Non-pigmented ciliary epithelial cell (primary cell): ENCODE measurements at places on chromosomes 2 and 18.

- DNase-seq = peak; percentile 95
Observed at GRCh38 chr18:68840554-68841263, 42.8 kb downstream of the CCDC102B start.

GRCh38 chr2:158685646-158686045 lies 109.5 kb upstream of the DAPL1 start:
- no peak for DNase-seq

GRCh38 chr2:157809212-157809611 lies 66.9 kb downstream of the ACVR1 start:
- DNase-seq = peak; percentile 64

DNA sequence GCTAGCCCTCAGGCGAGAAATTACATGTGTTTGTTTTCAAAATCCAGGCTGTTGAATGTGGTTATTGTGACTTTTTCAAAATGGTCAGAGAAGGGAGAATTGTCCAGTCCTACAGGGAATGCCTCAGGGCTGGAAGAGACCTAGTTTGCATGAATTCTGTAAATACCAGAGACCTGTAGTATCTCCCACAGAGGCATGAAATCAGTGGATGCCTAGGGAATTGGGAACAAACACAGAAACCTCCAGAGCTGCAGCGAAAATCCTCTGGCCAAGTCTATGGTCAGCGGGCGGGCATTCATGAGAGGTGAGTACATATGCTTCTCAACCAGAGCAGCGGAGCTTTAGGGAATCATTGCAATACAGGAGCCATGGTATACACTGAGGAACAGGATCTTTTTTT lies 1596.5 kb upstream of the NXPH2 start:
- DNase-seq = no peak

DNA sequence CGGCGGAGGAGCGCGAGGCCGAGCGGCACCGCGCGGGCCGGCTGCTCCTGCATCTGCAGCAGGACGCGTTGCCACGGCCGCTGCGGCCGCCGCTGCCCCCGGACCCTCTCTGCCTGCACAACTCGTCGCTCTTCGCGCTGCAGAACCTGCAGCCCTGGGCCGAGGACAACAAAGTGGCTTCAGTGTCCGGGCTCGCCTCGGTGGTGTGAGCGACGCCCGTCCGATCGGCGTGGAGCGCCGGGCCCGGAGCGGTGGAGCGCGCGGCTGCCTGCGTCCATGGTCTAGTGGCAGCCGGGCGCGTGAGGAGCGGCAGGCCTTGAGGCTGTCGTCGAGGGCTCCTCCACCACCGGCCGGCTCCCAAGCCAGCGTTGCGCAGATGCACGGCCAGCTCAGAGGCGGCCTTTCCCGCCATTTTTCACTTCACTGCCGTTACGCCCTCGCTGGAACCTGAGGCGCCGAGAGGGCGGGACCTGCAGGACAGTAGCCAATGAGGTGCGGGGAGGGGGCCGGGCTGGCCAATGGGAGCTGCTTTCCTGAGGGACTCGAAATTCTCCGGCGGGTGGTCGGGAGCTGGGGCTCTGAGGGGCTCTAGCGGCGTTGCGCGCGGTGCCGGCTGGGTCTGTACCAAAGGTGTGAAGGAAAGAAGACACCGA lies 1.9 kb downstream of the TLX2 start:
- no peak for DNase-seq

GRCh38 chr2:102483086-102483485 lies 10.1 kb downstream of the SLC9A4 start:
- no peak for DNase-seq

- no peak for DNase-seq
Observed at GRCh38 chr2:101185656-101186055, 34.5 kb upstream of the TBC1D8 start.

GRCh38 chr18:68922392-68922791 lies 124.5 kb downstream of the CCDC102B start:
- DNase-seq = no peak

DNA sequence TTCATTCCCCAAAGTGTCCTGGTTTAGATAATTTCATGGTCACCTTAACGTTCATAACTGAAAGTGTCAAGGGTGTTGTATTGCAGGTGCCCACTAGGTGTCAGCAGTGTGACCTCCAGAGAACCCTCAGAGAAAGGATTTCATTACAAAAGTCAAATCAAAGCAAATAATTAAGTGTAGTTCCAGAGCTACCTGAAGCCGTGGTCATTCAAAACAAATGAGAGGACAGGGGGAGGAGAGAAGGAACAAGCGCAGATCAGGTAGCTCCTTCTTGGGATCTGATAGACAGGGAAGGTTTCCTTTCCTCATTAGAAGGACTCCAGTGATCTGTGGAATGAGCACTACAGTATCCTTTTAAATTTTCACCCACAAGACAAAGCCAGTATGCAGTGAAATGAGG lies at the start of gene SLC9A4:
Gene SLC9A4 (plus strand): TSS at position 207 of the 400 bp plus-strand sequence. CDS start 534 bp downstream, outside the sequence.
- no peak for DNase-seq

DNA sequence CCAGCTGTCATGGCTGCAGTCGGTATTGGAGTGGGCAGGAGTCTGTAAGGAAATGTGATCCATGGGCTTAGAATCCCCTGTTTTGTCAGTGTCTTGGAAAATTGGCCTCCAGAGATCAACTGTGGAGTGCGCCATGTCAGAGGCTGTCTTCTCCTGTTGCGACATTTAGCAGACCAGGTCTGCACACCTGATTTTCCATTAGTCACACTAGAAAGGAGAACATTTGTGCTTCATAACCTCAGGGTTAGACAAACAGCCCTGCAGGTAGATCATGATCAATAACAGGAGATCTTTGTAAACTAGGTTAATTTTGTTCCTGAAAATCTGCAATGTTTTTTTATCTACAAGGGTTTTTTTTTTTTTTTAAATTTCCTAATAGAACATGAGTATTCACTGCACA lies 28.0 kb downstream of the LDLRAD4 start:
- DNase-seq = no peak

GRCh38 chr18:32057624-32058165 lies 34.0 kb upstream of the RNF138 start:
- no peak for DNase-seq

DNA sequence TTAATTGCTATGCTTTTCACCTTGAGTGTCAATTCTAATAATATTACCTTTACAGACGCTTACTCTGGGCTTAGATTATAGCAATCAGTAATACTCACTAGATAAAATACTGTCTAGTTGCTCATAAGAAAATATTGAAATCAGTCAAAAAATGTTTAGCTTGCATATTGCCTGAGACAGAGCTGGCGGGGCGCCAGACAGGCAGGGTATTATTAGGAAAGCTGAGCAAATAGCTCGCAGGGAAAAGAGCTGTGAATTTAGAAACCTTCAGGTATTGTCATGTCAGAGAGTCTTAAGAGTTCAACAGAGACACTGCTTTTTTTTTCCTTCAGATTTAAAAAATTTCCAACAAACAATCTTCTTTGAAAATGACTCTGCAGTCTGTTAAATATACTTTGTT lies 118.4 kb downstream of the MEIS1 start:
- no peak for DNase-seq

DNA sequence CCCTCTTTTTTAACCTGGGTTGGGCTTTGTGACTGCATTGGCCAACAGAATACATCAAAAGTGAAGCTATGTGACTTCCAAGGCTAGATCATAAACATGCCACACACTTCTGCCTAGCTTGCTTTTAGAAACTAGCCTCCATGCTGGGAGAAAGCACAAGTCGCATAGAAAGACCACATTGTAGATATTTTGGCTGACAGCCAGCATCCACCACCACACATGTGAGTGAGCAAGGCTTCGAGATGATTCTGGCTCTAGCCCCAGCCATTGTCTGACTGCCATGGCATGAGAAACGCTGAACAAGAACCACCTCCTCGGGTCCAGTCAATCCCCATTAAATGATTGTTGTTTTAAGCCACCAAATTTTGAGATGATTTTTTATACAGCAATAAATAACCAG lies 66.8 kb upstream of the STPG4 start:
- no peak for DNase-seq

DNA sequence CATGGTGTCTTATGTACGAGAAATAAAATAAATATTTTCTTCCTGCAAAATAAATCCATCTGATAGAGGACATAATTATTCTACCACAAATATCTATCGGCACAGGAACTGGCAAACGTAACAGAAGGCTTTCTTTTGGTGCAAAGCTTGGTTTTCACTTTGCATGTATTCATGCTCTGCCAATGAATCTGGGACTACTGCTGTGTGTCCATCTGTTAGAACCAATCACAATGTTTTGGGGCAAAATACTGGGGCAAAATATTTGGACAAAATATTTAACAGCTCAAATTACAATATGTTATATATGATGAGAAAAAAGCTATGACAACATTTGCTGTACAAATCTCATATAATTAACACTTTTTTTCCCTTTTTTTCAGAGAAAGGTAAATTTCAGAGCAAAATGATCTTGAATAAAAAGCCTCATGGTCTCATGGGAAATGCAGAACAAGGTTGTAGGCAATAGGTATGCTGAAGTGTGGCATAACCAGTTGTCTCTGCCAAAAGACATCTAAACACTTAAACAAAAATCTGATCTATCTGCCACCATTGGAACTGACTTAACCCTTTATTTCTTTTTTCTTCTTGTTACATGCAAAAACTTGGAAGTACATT lies 923.2 kb downstream of the CPS1 start:
- DNase-seq = no peak

DNA sequence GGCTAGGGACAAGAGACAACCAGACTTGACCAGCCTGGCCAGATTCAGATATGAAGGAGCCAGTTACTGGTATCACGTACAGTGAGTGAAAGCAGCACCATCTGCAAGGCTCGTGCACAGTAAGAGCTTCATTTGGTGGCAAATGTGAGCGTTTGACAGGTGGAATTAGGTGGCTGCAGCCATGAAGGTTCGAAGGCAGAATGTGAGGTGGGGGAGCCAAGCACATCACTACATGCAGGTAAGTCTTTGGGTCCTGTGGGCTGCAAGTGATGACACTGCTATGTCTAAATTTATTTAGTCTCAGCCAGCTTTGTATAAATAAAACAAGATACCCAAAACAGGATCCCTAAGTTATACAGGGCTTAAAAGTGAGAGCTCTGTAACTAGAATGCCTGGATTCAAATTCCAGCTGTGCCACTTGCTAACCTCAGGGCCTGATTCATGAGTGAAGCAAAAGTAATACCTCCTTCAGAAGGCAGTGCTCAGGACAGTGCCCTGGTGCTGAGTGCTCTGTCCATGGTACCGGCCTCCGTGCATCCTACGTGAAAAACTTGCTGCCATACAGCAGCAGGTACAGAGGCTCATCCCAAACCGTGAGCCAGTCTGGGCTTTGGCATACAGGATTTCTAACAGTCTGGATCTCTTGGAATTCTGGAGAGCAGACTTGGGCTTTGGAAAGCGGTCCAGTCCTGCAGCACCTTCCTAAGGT lies 18.6 kb downstream of the DDX18 start:
- DNase-seq = no peak

- DNase-seq = no peak
Observed at GRCh38 chr18:65411061-65411460, 339.8 kb upstream of the CDH7 start.

DNA sequence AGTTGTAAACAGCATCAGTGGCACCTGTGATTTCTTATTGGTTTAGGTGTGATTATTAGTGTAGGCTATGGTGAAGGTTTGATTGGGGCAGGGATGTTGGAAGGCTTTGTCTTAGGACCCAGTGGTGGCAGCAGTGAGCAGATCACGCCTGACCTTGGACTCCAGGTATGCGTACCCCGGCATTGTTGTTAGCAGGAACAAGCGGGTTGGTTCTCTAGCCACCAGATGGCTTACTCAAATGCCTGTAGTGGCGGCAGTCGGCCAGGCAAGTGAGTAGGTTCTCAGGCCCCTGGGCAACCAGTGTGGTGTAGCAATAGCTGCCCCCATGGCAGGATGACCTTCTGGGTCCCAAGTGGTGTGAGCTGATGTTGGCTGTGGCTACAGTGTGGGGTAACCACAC lies 558.3 kb downstream of the KCNJ3 start:
- DNase-seq = no peak

- DNase-seq = no peak
Observed at GRCh38 chr2:54968561-54969218, 81.6 kb downstream of the RTN4 start.

- no peak for DNase-seq
Observed at GRCh38 chr2:6755456-6755855, 110.3 kb downstream of the CMPK2 start.

GRCh38 chr2:239322416-239323086 lies 78.3 kb downstream of the HDAC4 start:
- DNase-seq = no peak

DNA sequence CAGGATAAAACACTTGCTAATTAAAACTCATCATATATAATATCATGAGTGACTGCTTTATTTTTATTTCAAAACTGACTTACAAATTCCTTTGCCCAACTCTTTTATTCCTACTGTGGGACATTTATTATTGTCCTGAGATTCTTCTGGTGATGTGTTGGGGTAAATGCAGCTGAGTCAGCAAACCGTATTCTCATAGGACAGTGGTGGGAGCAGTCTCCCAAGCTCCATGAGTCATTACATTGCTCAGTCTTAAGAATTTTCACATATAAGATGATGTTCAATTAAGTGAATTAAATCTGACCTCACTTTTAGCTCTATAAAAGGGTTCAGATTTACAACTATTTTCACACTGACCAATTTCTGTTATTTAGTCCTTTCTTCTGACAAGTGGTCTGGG lies 1530.7 kb downstream of the LRP1B start:
- DNase-seq = peak; percentile 77
